ENCODE measurements at places on chromosomes 5 and 9. TPM values are rescaled to one million over a fixed set of nuclear protein-coding genes. Genes with fewer than 3 reads are reported as not detected.

The SPATA31D4 gene
- total RNA-seq: not detected

The OSTF1 gene
- total RNA-seq: 140 TPM

The PCDHGA7 gene
- total RNA-seq: 0.24 TPM

The NEUROG1 gene
- total RNA-seq: not detected

The SLC24A2 gene
- total RNA-seq: not detected

The F12 gene
- 0.22 TPM for total RNA-seq

The CARD6 gene
- 6.3 TPM for total RNA-seq

The MOB3B gene
- total RNA-seq: 0.39 TPM

The TAF11L10 gene
- not detected for total RNA-seq

The PLAC8L1 gene
- 0.96 TPM for total RNA-seq

The SLC22A4 gene
- total RNA-seq: 0.25 TPM

The STKLD1 gene
- 1.3 TPM for total RNA-seq

The ARHGEF28 gene
- total RNA-seq: not detected

The AGTPBP1 gene
- 27.6 TPM for total RNA-seq

The CCL19 gene
- total RNA-seq: not detected

The MYORG gene
- total RNA-seq: 1.2 TPM

The IL13 gene
- total RNA-seq: 130 TPM

All from T-helper 1 cell treated with Interleukin-12 subunit alpha and Interleukin-12 subunit beta and Interleukin-4 antibody, amounts not matched to agents 30 ng/mL and 1 ng/mL, for 36 hours (primary cell).